ENCODE measurements at places on chromosomes 4 and X. TPM values are rescaled to one million over a fixed set of nuclear protein-coding genes. Genes with fewer than 3 reads are reported as not detected.

The SSX4B gene
- not detected for polyA plus RNA-seq

The RASGEF1B gene
- 20.4 TPM for polyA plus RNA-seq

The DOK7 gene
- polyA plus RNA-seq, result 14.2 TPM

The HEPH gene
- not detected for polyA plus RNA-seq

The GNRHR gene
- not detected for polyA plus RNA-seq

The PFKFB1 gene
- 0.32 TPM for polyA plus RNA-seq

DNA sequence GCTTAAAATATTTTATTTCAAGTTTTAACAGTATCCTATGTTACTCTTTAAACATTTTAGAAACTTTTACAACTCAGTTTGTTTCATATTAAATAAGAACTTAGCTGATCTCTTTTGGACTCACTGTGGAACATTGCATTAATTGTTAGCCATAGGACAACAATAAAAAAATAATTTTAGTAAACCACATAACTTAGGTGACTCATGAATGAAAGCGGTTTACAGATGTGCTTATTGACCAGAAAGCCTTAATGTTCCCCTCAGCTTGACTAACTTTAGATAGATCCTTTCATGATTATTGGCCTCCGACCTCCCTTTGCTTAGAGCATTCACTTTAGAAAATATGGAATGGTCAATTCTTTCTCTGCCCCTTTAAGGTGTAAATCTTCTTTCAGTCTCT lies 783.5 kb upstream of the MAGEB2 start:
- no peaks in the 10 kb centered on the region for H3K27me3 ChIP-seq
- no peaks in the 10 kb centered on the region for H3K4me1 ChIP-seq
- H3K27ac ChIP-seq, result no peak overlapping the region
- no peak for DNase-seq
- no peaks in the 10 kb centered on the region for H3K36me3 ChIP-seq
- no peak overlapping the region for H3K4me3 ChIP-seq

DNA sequence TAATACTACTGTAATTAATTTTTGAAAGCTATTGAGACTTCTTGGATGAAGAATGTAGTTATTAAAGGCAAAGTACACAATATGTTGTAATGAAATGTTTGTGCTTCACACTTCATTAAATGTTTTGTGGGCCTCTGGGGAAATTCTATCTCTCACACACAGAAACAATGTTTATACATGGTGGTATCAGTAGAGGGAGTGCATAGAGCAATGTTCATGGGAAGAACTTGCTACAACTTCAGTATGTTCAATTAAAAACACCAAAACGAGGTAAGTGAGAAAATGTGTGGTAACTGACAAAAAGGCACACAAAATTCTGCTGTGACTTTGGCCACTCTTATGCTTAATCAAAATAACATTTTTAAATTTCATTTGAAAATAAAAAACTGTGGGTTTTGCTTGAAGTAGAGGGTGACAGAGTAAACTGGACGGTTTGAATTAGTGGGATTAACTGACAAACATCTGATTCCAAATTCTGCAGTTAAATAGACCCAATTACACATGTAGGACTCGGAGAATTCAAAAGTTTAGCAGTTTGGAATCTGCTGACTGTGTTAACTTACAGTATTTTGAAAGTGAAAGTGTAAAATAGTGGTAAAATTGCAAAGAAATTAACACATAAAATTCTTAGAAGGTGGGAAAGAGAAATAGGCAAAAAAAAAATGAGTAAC lies 111.4 kb upstream of the TTC29 start:
- peak overlapping the region; percentile 41 for H3K27ac ChIP-seq
- H3K36me3 ChIP-seq, result no peaks in the 10 kb centered on the region
- H3K4me1 ChIP-seq, result peaks cover 21% of the 10 kb centered on the region
- peak; percentile 8 for DNase-seq
- peak overlapping the region; percentile 49 for H3K4me3 ChIP-seq
- no peaks in the 10 kb centered on the region for H3K27me3 ChIP-seq

GRCh38 chr4:15481961-15482745 lies 12.5 kb downstream of the CC2D2A start:
- H3K27me3 ChIP-seq, result no peaks in the 10 kb centered on the region
- no peak overlapping the region for H3K27ac ChIP-seq
- H3K4me3 ChIP-seq, result no peak overlapping the region
- no peak for DNase-seq

- no peaks in the 10 kb centered on the region for H3K36me3 ChIP-seq
- peak; percentile 40 for DNase-seq
- peak overlapping the region; percentile 76 for H3K27ac ChIP-seq
Measured at GRCh38 chrX:123878252-123878721, 18.4 kb downstream of the XIAP start.

- H3K36me3 ChIP-seq, result no peaks in the 10 kb centered on the region
- no peak for DNase-seq
- no peak overlapping the region for H3K27ac ChIP-seq
- no peaks in the 10 kb centered on the region for H3K27me3 ChIP-seq
- no peak overlapping the region for H3K4me3 ChIP-seq
Measured at GRCh38 chr4:18798123-18798522, 776.6 kb upstream of the LCORL start.

GRCh38 chrX:66200855-66201795 lies 37.1 kb downstream of the HEPH start:
- DNase-seq, result peak; percentile 3
- no peak overlapping the region for H3K4me3 ChIP-seq
- no peaks in the 10 kb centered on the region for H3K4me1 ChIP-seq

GRCh38 chr4:85761803-85762528 lies 287.0 kb downstream of the ARHGAP24 start:
- H3K27me3 ChIP-seq, result no peaks in the 10 kb centered on the region
- no peak overlapping the region for H3K27ac ChIP-seq
- no peak overlapping the region for H3K4me3 ChIP-seq
- no peak for DNase-seq
- H3K36me3 ChIP-seq, result peaks cover 16% of the 10 kb centered on the region

- H3K4me3 ChIP-seq, result no peak overlapping the region
- no peaks in the 10 kb centered on the region for H3K36me3 ChIP-seq
- no peaks in the 10 kb centered on the region for H3K27me3 ChIP-seq
- H3K27ac ChIP-seq, result no peak overlapping the region
- H3K4me1 ChIP-seq, result no peaks in the 10 kb centered on the region
Measured at GRCh38 chr4:38242822-38243387, 282.7 kb downstream of the PTTG2 start.

GRCh38 chr4:174464949-174465348 lies 57.3 kb downstream of the HPGD start:
- no peak overlapping the region for H3K4me3 ChIP-seq
- no peak for DNase-seq
- H3K27ac ChIP-seq, result no peak overlapping the region
- H3K36me3 ChIP-seq, result no peaks in the 10 kb centered on the region
- H3K4me1 ChIP-seq, result no peaks in the 10 kb centered on the region
- no peaks in the 10 kb centered on the region for H3K27me3 ChIP-seq

DNA sequence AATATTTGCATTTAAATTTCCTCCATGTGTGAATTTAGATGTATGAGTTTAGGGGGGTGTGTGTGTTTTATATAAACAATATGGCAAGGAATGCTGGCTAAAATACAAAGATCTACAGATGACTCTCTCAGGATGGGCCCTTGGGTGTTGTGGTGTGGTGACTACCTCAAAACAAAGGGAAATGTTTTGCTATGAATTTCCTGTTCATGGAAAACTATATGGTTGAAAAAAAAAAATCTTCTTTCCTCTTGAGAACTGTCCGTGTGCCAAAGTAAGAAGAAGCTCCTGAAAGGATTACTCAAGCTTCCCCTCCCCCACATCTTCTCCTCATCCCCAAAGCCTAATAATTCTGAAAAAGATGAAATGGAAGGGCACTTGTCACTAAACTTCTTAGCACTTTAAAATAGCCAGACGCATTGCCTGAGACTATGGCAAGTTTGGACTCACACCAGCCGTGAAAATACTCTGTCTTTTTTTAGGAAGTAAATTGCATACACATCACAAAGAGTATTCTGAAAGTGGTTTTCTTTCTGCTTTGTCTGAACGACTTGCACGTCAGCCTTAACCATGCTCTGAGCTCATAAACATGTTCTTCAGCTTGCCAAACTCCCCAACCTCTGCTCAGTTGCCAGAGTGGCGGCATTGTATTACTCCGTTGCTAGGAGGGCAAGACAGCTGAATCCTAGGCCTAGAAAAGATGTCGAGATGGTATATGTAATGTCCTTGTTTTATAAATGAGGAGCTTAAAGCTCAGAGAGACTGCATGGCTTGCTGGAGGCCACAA lies 250.4 kb upstream of the JADE1 start:
- peaks cover 2% of the 10 kb centered on the region for H3K27me3 ChIP-seq
- DNase-seq, result no peak
- H3K4me1 ChIP-seq, result peaks cover under 1% of the 10 kb centered on the region
- no peak overlapping the region for H3K27ac ChIP-seq

- DNase-seq, result no peak
- H3K4me1 ChIP-seq, result no peaks in the 10 kb centered on the region
- H3K27me3 ChIP-seq, result no peaks in the 10 kb centered on the region
Measured at GRCh38 chr4:2274320-2275043, 12.6 kb upstream of the MXD4 start.

DNA sequence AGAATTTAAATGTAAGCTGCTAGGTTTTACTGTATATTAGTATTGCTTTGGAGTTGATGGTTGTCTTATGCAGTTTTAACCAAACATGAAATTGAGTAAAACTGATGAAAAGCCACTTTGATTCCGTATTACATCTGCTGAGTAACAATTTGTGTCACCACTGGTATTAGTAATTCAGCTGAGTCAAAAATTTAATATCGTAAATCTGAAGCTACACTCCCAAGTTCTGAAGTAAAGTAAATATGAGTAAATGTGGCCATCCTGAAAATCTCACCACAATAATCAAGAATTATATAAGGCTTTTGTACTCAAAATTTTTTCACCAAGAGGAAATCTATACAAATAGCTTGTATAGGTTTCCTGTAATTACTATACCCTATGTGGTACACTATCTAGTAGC lies 142.3 kb downstream of the STPG2 start:
- H3K4me1 ChIP-seq, result no peaks in the 10 kb centered on the region
- no peaks in the 10 kb centered on the region for H3K36me3 ChIP-seq
- H3K27me3 ChIP-seq, result no peaks in the 10 kb centered on the region

GRCh38 chr4:138898282-138898681 lies 117.3 kb upstream of the NOCT start:
- no peak overlapping the region for H3K27ac ChIP-seq
- no peak overlapping the region for H3K4me3 ChIP-seq
- no peaks in the 10 kb centered on the region for H3K27me3 ChIP-seq
- H3K4me1 ChIP-seq, result no peaks in the 10 kb centered on the region
- H3K36me3 ChIP-seq, result no peaks in the 10 kb centered on the region
- no peak for DNase-seq

DNA sequence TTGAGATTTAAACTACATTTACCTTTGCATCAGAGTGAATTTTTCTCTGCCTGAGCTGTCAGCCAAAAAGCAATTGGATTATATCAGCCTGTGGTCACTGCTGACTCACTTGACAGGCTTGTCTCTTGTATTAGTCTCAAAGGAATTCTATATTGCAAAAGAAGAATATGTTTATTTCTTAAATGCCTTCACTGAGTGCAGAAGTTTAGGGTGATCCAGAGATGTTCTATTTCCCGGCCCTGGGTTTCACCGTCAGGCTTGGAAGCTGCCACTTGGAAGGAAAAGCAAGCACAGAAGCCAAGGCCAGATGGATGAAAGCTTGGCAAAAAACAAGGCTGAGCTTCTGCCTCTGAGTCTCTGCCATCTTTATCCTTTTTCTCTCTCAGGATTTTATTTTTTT lies 80.9 kb downstream of the FAM114A1 start:
- H3K4me3 ChIP-seq, result no peak overlapping the region
- H3K27me3 ChIP-seq, result no peaks in the 10 kb centered on the region
- H3K36me3 ChIP-seq, result no peaks in the 10 kb centered on the region
- DNase-seq, result no peak
- peaks cover 5% of the 10 kb centered on the region for H3K4me1 ChIP-seq

GRCh38 chrX:1870421-1870820 lies 255.6 kb downstream of the ASMT start:
- H3K36me3 ChIP-seq, result no peaks in the 10 kb centered on the region
- no peaks in the 10 kb centered on the region for H3K27me3 ChIP-seq
- no peak overlapping the region for H3K4me3 ChIP-seq
- no peak for DNase-seq
- H3K4me1 ChIP-seq, result no peaks in the 10 kb centered on the region

GRCh38 chrX:42746606-42747005 lies 31.4 kb downstream of the PPP1R2C start:
- no peaks in the 10 kb centered on the region for H3K36me3 ChIP-seq
- H3K27ac ChIP-seq, result no peak overlapping the region
- no peak overlapping the region for H3K4me3 ChIP-seq
- DNase-seq, result no peak
- H3K4me1 ChIP-seq, result peaks cover under 1% of the 10 kb centered on the region
- H3K27me3 ChIP-seq, result no peaks in the 10 kb centered on the region

- H3K27ac ChIP-seq, result no peak overlapping the region
- H3K4me1 ChIP-seq, result peaks cover 3% of the 10 kb centered on the region
- no peaks in the 10 kb centered on the region for H3K27me3 ChIP-seq
- no peak for DNase-seq
- no peak overlapping the region for H3K4me3 ChIP-seq
Measured at GRCh38 chrX:15834827-15835595, 19.6 kb downstream of the AP1S2 start.

DNA sequence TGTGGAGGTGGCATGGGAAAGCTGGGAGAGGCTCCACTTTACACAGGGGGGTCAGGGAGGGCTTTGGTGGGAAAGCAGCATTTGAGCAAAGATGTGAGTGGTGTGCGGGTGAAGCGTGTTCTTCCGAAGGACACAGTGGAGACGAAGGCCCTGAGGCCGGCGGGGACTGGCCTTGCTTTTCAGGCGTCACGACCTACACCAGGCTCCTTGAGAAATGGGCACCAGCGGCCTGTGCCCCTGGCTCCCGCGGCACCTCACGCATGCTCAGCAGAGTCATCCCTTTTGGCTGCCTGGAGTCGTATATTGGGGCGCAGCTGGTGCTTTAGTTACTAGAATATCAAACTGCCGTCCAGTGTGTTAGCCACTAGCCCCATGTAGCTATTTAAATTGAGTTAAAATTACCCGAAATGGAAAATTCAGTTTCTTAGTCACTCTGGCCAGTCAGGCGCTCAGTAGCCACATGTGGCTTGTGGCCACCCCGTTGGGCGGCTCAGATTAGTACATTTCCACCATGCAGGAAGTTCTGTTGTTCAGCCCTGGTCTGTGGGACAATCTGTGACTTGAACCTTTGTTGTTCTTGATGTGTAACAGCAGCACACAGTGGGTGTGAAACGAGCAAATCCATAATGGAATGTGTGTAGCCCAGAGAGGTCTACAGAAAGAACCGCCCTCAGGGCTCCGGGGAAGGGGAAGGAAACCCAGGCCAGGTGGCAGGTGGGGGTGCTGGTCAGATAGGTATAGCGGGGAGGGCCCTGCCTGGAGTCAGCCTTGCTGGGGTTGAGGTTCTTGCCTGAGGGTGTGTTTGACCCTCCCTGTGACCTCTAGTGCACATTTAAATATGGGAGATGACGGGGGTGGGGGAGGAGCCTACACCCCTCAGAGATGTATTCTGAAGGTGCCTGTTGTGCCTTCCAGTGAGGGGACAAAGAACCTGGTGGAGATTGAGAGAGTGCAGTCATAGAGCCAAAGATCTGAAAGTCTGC lies 30.4 kb downstream of the TBC1D14 start:
- no peaks in the 10 kb centered on the region for H3K27me3 ChIP-seq
- H3K4me1 ChIP-seq, result peaks cover 52% of the 10 kb centered on the region
- DNase-seq, result peak; percentile 26
- no peak overlapping the region for H3K27ac ChIP-seq
- no peaks in the 10 kb centered on the region for H3K36me3 ChIP-seq

- H3K4me1 ChIP-seq, result no peaks in the 10 kb centered on the region
- no peaks in the 10 kb centered on the region for H3K36me3 ChIP-seq
- no peak for DNase-seq
Measured at GRCh38 chr4:8320386-8320750, 50.8 kb downstream of the HTRA3 start.

GRCh38 chrX:17656035-17656418 lies 81.3 kb upstream of the SCML1 start:
- no peaks in the 10 kb centered on the region for H3K4me1 ChIP-seq
- no peak overlapping the region for H3K27ac ChIP-seq
- no peaks in the 10 kb centered on the region for H3K36me3 ChIP-seq
- DNase-seq, result no peak
- H3K4me3 ChIP-seq, result no peak overlapping the region
